ENCODE measurements at places on chromosomes 16 and 17.

- no peak for DNase-seq
Measured at GRCh38 chr17:47204722-47205418, 4.3 kb upstream of the MYL4 start.

GRCh38 chr16:4323071-4323844 is 7.4 kb downstream of the GLIS2 start:
- no peak for DNase-seq

- DNase-seq, result no peak
Measured at GRCh38 chr16:57527610-57528360, 8.6 kb downstream of the CCDC102A start.

DNA sequence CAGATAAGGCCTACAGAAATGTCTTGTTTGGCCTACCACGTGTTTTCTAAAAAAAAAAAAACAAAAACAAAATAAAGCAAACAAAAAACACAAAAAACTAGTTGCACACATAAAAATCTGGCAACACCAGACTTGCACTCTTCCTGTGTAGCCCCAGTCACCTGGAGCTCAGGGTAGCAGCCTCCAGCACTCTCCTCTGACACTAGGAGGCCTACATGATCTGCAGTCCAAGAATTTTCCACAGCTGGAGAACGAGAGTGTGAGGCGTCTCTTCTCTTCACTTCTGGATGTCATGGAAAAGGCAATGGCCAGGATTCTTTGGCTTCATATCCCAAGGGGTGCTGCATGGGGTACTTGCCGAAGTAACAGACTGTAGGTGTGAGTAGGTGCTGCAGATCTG is 310.2 kb upstream of the SALL1 start:
- no peak for DNase-seq

DNA sequence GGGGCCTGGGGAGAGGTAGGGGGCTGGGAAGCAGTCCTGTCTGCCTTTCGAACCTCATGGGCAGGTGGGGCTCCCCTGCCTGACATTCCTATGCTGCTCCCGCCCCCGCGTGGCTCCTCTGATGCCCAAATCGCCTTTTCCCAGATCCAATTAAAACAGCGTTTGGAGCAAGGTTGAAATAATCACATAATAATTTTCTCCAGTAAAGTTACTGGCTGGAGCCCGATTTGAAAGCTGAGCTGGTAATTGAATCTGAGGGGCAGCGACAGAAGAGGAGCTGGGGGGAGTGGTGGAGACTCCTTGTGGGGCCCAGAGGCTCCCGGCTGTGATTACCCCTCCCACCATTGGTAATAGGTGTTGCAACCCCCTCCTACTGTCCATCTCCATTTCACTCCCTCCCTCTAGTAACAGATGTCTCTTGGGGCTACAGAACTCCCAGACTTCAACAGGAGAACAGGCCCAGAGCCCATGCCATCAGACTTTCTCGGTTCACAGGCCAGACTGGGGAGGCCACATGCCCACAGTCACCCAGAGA is 38.9 kb upstream of the C1QL1 start:
- DNase-seq, result no peak

DNA sequence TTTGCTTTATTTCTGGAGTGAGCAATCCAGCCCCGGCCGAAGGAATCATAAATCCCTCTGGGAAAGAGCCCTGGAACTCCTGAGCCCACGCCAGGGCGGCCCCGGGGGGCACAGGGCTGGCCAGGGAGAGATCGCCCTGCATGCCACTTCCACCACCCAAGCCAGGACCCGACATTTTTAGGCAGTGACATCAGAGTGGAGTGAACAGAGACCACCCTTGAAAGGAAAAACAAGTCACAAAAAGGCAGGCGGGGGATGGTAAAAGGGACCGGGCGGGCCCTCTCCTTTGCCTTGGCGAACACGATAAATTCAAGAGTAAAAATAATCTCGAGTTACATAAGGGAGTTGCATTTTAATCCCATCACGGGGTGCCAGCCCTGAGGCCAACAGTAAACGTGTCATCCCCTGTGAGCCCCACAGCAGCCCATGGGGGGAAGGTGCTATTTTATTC is 284.1 kb downstream of the C16orf95 start:
- no peak for DNase-seq

GRCh38 chr16:55435387-55435786 is 43.6 kb upstream of the MMP2 start:
- no peak for DNase-seq

DNA sequence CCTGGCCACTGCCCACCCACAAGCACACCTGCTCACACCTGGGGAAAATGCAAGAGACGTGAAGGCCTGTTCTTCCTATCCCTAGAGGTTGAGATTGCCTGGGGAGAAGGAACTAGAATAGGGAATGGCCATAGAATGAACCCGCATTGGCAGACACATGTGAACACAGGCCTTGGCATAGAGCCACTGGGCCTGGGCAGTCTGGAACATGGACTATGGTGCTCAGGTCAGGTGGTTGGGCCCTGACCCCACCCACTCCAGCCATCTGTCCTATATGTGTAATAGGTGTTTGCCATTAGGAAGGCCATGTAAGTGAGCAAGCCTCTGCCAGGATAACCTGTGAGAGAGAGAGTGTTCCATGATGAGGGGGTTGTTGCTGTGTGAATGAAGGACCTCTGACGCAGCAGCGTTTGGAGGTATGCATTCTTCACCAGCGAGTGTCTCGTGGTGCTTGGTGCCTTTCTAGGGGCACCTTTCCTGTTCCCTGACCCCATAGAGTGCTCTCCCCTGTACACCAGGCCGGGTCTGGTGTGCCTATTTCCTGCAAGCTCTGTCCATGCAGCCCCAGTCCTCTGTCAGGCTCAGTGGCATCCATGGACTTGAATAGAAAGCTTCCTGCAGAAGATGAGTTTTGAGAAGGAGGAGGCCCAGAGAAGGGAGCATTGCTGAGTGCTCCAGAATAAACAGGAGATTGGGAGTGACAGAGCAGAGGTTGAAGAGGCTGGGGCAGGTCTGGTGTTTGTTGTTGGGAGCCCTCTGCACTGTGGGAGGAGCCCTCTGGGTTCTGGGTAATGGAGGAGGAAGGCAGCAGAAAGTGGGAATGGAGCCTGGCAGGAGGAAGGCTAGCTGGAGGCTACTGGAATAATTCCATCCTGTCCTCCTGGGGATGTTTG is 15.6 kb downstream of the CTRL start:
- DNase-seq, result no peak

- no peak for DNase-seq
Measured at GRCh38 chr17:807523-808294, 25.6 kb downstream of the MRM3 start.

- peak; percentile 40 for DNase-seq
Measured at GRCh38 chr16:73196670-73197069, 148.7 kb upstream of the ZFHX3 start.

- DNase-seq, result peak; percentile 24
Measured at GRCh38 chr16:64615630-64616280, 506.1 kb downstream of the CDH11 start.
